ENCODE measurements at places on chromosomes 6 and 20. TPM values are rescaled to one million over a fixed set of nuclear protein-coding genes. Genes with fewer than 3 reads are reported as not detected.

UNC5CL gene
- 26.4 TPM for total RNA-seq

GRCh38 chr20:20641783-20642182, 70.7 kb downstream of the RALGAPA2 start:
- no peak for DNase-seq

CALHM4 gene
- not detected for total RNA-seq

GRCh38 chr20:60233018-60233630, 274.9 kb downstream of the CDH26 start:
- DNase-seq: no peak

GRCh38 chr6:107334026-107334425, 125.3 kb downstream of the PDSS2 start:
- no peak for DNase-seq

Data from mucosa of gallbladder (tissue), 1 donor.